NCI-H524 treated with DMSO at 0.1 percent for 48 hours (cell line): ENCODE measurements at places on chromosomes 7 and 10.

GRCh38 chr10:79159785-79160184, 91.0 kb downstream of the ZMIZ1 start:
- DNase-seq, result no peak

- DNase-seq, result no peak
Measured at GRCh38 chr10:112951359-112952281, 1.6 kb downstream of the TCF7L2 start.

- DNase-seq, result no peak
Measured at GRCh38 chr7:16270844-16271243, 150.5 kb downstream of the CRPPA start.

- DNase-seq, result no peak
Measured at GRCh38 chr10:5518143-5518542, 6.6 kb upstream of the CALML3 start.

GRCh38 chr10:117262291-117262902, 21.5 kb downstream of the SLC18A2 start:
- no peak for DNase-seq

GRCh38 chr10:77539147-77539935, 98.3 kb downstream of the KCNMA1 start:
- DNase-seq, result no peak

DNA sequence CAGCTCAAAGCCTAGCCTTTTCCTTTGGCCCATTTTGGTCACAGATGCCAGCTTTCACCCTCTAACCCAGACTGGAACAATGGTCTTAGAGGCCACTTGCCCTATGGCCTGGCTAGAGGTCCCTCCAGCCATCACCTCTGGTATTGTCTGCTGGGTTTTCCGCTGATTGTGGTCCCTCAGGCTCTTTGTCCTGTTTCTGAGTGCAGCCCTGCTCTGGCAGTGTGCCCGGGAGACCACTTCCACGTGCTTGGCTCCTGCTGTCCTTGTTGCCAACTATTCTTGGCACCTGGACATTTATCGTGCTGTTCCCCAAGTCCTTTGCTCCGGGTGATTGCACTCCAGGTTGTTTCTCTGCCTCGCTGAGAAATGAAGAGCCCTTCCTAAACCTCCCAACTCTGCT, 53.3 kb upstream of the FAM180A start:
- no peak for DNase-seq

DNA sequence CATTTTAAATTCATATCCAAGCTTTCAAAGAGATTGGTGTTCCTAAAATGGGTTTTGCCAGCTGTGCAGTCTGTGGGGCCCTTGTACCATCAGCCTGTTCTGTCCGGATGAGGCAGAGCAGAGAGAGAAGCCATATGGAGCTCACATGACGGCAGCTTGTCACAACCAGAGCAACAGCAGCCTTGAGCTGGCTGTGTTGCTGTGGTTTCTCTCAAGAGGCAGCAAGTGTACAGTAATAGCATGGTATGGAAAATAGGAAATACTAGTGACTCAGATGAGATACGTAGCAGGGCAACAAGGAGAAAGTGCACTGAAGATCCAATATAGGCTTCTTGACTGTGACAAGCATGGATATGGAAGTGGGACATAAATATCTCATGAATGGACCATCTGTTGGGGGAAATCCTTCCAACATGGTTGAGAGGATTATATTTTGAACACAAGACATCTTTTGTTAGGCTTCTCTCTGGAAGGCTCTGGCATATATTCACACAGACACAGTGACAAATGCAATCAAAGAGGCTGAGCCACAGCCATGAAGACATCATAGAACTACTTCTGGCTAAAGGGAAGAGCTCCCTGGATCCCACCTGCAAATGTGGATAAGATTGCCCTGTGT, 251.0 kb upstream of the TAC1 start:
- DNase-seq, result peak; percentile 78

DNA sequence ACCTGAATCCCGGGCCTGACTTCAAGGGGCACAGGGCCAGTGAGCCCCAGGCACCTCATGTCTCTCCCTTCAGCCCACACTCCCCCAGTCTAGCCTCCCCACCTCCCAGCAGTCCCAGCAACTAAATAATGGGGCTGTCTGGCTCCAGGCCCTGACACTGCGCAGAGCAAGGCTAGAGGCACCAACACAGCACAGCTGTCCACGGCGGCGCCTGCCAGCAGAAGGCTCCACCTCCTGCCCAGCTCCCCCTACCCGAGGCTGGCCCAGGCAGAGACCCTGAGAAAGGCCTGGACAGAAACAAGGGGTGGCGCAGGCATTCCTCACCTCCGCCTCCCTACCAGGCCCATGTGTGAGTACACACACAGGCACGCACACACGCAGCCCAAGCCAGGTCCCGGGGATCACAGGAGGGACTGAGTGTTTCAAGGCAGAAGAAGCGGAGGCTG, 6.1 kb downstream of the KCNH2 start:
- DNase-seq, result no peak

DNA sequence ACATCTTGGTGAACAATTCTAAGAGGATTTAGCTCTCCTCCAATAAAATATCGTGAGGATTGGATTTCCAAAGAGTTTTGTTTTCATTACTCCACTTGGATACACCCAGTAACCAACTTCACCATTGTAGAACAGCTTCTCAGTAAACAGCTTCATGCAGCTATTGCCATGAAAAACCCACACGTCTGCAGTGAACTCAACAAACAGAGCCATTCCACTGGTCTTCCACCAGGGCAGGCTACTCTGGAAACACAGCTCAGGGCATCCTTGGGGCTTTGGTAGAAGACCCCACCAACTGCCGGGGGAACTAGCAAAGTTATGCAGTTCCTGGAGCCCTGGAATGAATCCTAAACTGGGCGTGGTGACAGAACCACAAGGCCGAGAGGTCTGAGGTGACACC, 77.4 kb downstream of the CALN1 start:
- no peak for DNase-seq

GRCh38 chr10:44895280-44895679, 15.9 kb upstream of the TMEM72 start:
- DNase-seq, result no peak

DNA sequence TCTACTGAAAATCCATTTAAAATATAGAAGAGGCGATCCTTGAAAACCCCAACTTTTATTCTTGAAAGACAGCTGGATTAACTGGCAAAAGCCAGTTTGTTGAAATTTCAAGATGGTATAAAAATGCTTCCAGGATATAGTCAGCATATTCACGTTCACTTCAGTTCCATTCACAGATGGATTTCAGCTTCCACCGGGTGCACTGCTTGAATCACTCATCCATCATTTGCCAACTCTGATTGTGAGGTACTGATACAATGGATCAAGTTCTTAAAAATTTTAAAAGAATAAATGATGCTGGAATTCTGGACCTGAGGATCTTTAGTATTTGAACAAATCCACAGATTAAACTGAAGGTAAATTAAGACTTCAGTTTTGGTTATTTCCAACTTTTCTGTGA, 2.4 kb downstream of the PURB start:
- DNase-seq, result no peak

DNA sequence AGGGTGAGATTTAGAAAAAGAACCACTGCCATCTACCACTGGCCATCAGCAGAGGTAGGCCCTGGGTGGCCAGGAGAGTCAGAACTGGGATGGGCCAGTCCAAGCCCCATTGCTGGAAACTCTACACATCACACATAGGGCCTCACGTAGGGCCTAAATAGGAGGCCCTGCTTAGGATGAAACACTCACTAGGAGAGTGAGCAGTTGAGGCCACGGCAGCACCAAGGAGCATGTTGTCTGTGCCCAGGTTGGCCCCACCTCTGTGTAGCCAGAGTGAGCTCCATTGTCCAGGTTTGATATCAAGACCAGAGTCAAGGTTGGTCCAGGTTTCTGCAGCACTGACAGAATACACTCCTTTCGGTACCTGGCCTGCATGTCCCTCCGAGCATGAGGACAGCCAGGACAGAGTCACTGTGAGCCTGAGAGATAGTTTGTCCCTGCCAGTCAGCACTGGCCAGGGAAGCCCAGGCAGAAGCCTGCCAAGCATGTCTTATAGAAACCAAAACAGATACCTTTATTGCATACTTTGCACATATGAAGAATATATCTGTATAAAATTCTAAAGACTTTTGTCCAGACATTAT, 77.9 kb upstream of the CAMK2B start:
- DNase-seq, result no peak

DNA sequence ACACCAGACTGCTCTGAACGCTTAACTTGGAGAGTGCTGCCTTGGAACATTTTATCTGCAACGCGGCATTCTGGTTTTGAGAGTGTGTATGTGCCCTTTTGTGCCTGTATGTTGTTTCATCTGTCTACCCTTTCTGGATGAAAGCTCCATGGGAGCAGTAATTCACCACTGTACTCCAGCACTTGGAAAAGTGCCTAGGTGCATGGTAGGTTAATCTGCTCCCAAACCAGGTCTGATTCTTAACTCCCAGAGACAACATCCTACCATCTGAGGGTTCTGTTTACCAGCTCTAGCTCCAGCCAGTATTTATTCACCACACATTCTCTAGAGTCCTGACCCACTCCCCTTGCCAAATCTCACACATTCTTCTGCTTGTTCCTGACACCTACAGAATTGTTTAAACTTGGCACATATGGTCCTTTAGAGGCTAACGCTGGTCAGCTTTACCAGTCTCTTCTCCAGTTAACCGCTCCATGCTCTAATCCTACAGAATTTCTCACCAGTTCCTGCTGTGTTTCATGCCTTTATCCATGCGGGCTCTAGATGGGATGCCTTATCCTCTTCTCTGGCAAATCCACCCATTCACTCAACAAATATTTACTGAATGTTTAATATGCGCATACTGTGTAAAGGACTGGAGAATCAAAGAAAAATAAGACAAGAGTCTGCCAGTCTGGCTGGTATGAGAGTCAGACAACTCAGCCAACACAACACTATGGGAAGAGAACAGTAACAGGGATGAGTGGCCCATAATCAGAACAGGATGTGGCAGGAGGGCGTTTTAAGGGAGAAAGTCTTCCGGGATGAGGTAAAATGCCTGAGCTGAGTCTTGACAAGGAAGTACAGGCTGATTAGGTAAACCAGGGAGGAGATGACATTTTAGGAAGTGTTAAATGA, 46.3 kb downstream of the MTPN start:
- no peak for DNase-seq

DNA sequence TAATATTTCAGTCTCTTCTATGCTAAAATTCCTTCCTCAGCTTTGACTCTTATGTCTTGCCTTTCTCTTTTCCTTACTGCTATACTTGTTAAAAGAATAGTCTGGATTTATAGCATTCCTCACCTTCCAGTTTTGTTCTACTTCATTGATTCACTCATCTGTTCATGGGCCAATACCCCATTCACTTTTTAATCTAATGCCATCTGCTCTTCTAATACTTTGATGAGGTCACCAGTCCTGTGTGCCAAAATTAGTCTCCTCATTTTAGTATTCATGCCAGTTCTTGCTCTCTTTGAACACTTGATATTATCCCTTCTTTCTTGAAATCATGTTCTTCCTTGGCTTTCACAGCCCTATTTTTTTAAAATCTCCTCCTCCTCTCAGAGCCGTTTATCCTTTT, 19.3 kb downstream of the STK17A start:
- no peak for DNase-seq

GRCh38 chr7:92205987-92206386, 27.0 kb upstream of the LRRD1 start:
- no peak for DNase-seq

DNA sequence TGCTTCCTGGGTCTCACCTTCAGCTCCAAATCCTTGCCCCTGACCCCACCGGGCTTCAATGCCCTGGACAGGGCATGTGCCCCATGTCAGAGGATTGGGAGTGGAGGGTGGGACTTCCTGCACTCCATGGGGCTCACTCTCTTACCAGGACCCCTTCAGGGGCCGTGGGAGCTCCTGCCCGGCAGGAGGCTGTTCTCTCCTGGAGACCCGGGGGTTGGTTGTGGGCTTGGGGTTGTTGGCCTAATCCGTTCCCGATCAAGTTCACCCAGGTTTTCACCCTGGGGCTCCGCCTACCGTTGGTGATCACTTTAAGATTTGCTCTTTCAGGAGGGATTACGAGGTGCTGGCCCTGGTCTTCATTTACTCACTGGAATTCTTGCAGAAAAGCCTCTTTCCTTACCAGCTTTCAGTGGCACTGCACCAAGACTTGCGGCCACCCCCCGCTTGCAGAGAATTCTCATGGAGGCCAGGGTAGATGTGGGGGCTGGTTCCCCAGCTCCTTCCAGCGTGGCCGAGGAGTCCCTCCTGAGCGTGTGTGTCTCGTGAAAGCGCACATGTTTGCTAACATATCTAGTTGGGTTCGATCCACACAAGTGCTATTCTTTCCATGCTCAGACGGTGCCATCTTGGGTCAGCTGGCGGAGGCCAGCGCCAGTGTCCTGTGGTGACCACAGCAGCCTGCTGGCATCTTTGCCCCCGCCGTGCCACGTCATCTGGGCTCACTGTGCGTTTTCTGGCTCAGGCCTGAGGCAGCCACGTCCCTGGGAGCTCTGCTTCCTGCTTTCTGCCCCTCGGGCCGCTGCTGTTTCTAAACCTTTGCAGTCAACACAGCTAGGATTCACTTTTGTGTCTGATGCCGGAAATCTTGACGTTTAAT, 15.6 kb downstream of the PWWP2B start:
- no peak for DNase-seq

GRCh38 chr7:132666774-132667172, 90.5 kb upstream of the PLXNA4 start:
- DNase-seq, result no peak

DNA sequence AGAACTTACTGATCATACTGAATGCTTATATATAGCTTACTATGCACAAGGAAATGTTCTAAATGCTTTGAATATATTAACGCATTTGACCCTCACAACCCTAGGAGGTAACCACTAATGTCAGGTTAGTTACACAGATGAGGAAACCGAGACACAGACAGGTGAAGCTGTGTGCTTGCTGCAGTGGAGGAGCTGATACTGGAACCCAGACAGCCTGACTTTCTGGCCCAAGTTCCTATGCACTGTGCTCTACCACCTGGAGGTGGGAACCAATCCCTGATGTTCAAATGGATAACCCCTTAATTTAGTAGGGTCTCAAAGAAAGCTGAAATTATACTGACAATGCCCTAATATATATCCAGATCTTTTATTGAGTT, 119.6 kb downstream of the SORBS1 start:
- no peak for DNase-seq

- no peak for DNase-seq
Measured at GRCh38 chr10:133357285-133358161, at the start of gene FUOM. FUOM (minus strand) TSS chr10:133358019; CDS start chr10:133358007, 12 bp downstream.
